ENCODE measurements at places on chromosomes 6 and 20.

DNA sequence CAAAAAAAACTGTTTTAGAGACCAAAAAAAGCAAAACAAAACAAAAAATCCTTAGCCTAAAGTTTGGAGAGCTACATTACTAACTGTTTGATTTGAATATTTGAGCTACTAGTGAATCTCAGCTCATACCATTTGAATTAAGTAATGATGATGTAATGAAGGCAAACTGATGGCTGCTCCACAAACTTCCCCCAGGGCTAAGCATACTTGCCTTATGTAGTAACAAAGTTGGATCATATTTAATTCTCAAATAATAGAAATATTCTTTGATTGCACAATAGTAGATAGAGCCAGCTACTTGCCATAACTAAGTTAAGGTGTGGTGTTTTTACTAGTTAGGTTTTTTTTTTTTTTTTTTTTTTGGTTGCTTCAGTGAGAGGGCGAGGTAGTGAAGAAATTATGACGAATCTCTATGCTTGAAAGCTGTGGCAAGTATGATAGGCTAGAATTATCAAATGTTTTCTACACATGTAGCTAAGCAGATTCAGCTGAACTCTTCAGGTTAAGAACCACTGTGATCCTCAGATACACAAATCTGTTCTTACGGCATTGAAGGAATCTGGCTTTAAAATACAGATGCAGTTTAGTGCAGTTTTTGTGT is 2.9 kb downstream of the RAB32 start:
- DNase-seq = no peak

GRCh38 chr6:134398453-134398852 is 80.5 kb upstream of the SGK1 start:
- DNase-seq = no peak

DNA sequence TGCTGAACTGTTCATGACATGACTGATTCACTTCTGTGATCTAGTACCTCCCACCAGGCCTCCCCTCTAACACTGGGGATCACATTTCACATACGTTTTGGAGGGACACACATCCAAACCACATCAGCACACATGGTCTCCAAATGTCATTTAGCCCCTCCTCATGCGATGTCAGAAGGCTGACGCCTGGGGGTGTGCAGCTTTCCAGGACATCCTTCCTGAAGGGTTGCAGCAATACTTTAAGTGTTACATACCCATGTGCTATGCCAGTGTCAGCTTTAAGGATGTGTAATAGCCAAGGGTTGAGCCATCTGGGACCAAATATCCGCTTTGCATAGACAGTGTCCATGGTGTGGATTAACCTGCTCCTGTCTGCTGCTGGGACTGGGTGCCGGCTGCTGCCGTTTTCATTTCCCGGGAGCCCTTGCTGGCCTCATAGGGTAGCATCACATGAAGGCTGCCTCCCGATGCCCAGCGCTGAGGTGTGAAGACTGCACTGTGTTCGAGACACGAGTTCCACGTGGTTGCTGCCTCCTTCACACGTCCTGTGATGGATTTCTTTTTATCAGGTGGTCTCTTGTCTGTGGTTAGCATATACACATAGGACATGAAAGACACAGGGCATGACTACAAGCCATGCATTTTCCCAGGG is 219.0 kb downstream of the THBS2 start:
- no peak for DNase-seq

- no peak for DNase-seq
Measured at GRCh38 chr20:36587388-36588070, 14.1 kb downstream of the TGIF2 start.
